C1 segment of cervical spinal cord (tissue), 14 donors: ENCODE measurements at places on chromosomes 11 and 22.
A peak's percentile ranks its signal among the peaks of the same experiment; 100 is the strongest.

GRCh38 chr11:114110952-114111947 is 51.7 kb downstream of the ZBTB16 start:
- no peak for DNase-seq

- DNase-seq: no peak
Measured at GRCh38 chr11:121460941-121461514, 8.3 kb upstream of the SORL1-AS1 start.

DNA sequence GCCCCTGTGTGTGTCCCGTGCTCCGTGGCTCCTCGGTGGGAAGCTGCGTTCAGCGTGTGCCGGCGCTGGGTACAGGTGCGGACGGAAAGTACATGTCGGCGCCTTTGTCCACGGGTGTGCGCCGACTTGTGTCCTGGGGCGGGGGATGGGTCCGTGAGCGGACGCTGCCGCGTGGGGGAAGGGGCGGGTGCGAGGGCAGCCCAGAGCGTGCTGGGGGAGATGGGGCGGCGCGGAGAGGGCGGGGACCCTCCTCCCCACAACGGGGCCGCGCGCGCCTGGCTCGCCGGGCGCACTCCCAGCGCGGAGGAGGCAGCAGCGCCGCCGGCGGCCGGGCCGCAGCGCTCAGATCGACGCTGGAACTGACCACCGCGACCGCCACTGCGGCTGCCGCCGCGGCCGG is 33.6 kb upstream of the RELT start:
- DNase-seq: no peak

GRCh38 chr11:132541794-132542193 is 990.5 kb downstream of the OPCML start:
- no peak for DNase-seq

DNA sequence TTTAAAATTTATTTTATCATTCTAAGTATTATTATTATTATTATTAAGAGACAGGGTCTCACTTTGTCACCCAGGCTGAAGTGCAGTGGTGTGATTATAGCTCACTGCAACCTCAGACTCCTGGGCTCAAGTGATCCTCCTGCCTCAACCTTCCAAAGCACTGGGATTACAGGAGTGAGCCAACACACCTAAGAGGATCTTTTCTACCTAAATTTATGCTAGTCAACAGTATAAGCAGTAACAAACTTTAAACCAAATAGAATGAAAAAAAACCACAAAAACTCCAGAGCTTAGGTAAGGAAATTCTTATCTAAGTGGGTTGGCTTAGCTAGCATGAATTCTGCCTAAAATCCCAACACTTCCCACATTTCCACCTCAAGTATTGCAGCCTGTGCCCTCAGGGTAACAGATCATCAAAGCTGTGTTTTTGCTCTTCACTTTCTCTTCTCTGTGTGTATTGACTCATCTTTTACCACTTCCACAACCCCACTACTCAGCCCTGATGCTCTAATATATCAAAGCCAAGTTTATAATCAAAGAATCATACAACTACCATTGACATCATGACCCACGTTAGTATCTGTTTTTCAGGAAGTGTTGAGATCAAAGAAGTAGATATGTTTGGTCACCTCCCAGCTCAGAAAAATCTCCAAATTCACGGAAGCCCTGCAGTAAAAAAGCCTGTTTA is 93.7 kb upstream of the SPON1 start:
- no peak for DNase-seq

DNA sequence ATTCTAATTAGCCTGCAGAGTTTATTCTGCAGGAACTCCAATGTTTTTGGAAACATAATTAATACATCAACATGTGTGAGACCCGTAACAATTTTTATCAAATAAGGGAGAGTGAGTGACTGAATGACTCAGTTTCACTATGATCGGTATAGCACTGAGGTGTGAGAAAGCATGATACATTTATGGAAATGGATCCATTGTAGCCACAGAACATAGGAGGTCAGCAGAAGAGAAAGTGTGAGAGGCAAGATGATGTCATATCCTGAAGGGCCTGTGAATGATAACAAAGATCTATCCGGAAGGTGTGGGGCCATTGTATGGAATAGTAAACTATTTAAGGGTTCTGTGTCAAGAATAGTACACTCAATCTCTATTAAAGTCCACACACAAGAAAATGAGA is 1406.1 kb upstream of the TENM4 start:
- DNase-seq: no peak

DNA sequence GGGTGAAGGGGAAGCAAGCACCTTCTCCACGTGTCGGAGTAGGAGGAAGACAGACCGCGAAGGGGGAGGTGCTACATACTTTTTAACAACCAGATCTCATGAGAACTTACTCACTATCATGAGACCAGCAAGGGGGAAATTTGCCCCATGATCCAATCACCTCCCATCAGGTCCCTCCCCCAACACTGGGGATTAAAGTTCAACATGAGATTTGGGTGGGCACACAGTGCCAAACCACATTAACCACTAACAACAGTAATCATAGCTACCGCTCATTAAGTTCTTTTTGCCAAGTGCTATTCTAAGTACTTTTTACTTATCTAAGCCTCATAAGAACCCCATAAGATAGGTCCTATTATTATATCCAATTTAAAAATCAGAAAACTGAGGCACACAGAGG is 450.5 kb upstream of the DDI1 start:
- DNase-seq: no peak

DNA sequence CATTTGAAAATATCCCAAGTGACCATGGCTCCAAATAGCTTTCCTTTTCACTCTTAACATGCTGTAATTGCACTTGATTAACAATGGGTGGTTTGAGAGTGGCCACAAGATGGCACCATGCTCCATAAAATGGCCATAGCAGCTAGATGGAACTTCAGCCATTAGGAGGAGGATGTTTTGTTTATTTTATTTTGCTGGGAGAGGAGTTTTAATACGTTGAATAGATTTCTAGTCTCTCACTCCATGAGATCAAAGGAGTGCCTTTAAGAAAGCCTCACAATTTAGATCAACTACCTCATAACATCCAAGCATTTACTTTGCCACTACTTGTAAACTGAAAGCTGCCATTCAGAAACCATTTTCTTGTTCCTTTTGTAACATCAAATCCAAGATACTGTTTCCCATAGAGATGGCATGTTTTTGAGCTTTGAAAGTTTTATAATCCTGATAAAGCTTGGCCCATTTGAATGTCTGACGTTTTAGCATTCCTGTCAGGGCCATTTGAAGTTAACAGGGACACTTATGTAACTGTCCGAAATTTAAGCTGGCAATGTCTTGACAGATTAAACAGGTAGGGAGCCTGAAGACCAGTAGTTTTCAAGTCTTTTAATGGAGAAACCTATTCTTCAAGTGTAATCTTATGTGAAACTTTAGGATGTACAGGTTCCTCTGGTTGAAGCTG is 4.7 kb downstream of the FEN1 start:
- peak; percentile 51 for DNase-seq

- DNase-seq: no peak
Measured at GRCh38 chr11:132257871-132258270, 887.5 kb downstream of the NTM start.

GRCh38 chr11:24949406-24949805 is 452.6 kb downstream of the LUZP2 start:
- DNase-seq: no peak

GRCh38 chr11:117641008-117641915 is 155.8 kb downstream of the DSCAML1 start:
- peak; percentile 64 for DNase-seq

- no peak for DNase-seq
Measured at GRCh38 chr11:6613496-6613895, 1.5 kb upstream of the TAF10 start.

- no peak for DNase-seq
Measured at GRCh38 chr11:7882860-7883259, 48.2 kb downstream of the OR10A6 start.

DNA sequence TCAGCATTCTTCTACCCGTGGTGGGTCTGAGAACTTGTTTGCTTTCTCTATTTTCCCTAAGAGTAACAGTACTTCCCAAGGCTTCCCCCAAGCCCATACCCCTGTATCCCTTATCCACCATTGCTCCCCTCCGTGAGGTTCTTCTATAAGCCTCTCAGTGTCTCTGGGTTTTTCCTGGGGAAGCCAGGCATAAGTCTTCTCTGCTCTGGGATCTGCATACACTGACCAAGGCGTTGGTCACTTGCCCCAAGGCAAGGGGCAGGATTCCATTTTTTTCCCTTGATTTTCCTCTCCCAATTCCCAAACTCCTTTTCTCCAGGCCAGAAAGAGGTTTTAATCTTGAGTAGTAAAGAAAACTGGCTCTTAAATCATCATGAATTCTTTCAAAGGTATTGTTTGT is 27.2 kb upstream of the NCAM1 start:
- no peak for DNase-seq

DNA sequence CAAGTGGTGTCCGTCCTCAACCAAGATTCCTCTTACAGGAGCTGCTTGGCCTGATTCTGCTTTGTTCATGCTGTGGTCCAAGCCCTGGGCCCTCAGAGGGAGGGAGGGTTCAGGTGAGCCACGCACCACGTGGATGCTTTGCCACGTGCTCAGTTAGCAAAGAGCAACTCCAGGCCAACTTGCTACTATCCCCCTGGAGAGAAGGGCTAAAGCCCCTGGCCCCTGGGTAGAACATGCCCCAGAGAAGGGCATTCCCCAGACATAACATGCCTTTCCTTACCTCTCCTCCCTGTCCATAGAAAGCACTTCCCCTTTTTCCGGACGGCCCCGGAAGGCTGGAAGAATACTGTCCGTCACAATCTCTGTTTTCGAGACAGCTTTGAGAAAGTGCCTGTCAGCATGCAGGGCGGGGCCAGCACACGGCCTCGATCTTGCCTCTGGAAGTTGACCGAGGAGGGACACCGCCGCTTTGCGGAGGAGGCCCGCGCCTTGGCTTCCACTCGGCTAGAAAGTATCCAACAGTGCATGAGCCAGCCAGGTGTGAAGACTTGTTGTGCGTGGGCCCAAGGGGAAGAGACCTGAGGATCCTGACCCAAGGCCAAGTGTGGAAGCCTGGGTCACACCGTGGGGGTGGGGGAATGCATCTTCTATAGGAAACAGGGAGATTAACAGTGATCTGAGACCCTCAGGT is 8.8 kb downstream of the FOXR1 start:
- DNase-seq: peak; percentile 7
